GM03348 (cell line): ENCODE measurements at places on chromosomes 6 and 20.

GRCh38 chr6:3268680-3269079 lies 9.9 kb downstream of the PSMG4 start:
- DNase-seq, result no peak

DNA sequence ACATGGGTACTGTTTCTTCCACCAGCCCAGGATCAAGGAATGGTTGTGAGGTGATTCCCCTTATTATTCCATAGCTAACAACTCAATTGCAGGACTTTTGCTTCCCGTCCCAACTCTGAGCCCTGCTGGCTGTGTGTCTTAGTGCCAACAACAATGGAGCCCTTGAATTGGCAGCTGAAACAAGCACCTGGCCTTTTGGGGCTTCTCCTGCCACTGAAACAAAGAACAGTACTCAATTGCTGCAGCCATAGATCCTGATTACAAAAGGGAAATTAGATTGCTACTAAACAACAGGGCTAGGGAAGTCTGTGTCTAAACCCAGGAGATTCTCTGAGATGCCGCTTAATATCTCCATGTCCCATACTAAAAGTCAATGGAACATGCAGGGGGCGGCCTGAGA lies 61.3 kb upstream of the CARMIL1 start:
- DNase-seq, result no peak

DNA sequence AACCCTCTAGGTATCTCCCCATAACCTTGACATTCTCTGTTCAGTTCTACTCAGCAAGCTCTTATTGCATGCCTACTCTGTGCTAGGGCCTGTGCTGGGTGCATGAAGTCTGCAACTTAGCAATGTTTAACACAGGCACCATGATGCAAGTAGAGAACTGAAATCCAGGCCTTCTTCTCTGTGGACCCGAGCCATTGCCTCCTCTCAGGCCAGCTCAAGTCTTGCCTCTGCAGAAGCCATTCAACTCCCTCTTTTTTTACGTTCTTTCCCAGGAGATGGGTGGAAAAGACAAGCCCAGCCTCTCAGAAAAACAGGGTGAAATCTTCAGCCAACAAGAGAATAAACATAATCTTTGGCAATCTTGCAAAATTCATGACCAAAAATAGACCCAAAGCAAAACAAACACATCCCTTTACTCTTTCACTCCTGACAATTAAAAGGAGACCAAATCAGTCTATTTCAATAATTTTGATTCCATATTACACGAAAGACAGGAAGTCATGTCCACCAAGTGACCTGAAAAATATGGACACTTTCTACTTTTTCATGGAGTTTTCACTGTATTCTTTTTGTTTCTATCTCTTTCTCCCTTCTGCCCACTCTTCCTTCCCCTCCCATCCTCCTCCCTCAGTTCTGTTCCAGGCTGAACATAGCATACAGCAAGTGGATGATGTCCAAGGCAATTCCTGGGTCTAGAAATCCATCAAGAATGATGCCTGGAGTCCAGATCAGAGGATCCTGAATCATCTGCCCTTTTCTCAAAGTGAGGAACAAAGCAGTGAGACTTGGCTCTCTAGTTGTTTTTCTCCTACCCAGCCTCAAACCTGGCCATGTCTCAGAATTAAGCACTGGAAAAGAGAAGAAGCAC lies 45.4 kb upstream of the MOCS1 start:
- no peak for DNase-seq

GRCh38 chr20:38937978-38938473 lies 11.8 kb downstream of the FAM83D start:
- no peak for DNase-seq

- DNase-seq, result peak; percentile 53
Observed at GRCh38 chr6:25279748-25280343, 672 bp downstream of the CARMIL1 start.

GRCh38 chr6:168683621-168684020 lies 242.6 kb downstream of the SMOC2 start:
- DNase-seq, result no peak
